ENCODE measurements at places on chromosomes 11 and 22.

GRCh38 chr22:43862074-43862881 is at the start of gene SULT4A1:
Gene SULT4A1, minus strand, starts transcription at chr22:43862513. Its CDS starts 131 bp downstream, at chr22:43862382.
- DNase-seq = no peak

GRCh38 chr11:71153005-71153390 is 99.4 kb downstream of the SHANK2 start:
- DNase-seq = no peak

GRCh38 chr22:27732391-27732790 is 69.2 kb downstream of the MN1 start:
- no peak for DNase-seq

GRCh38 chr22:37148031-37148651 is 1.6 kb downstream of the IL2RB start:
- no peak for DNase-seq

GRCh38 chr22:30224161-30224857 is 22.2 kb downstream of the LIF start:
- DNase-seq = no peak

GRCh38 chr11:112587664-112588063 is 327.0 kb upstream of the PLET1 start:
- no peak for DNase-seq

- peak; percentile 68 for DNase-seq
Measured at GRCh38 chr11:12175694-12176241, 65.4 kb downstream of the MICAL2 start.

DNA sequence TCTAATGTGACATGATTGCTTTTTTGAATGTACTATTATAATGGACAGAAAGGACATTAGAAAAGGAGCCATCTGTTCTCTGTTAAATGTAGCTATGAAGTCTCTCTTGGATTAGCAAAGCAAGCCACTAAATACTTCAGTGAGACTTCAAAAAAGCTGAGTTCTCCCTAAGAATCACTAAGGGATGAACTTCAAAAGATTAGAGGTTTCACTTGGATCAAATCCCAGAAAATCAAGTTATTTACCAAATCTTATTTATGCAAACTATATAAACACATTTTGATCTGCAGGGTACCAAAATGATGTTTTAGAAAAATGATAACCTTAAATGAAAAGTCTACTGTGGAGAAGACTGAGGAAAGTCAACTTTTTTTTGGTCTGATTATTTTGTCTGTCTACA is 82.1 kb upstream of the MTMR2 start:
- no peak for DNase-seq

DNA sequence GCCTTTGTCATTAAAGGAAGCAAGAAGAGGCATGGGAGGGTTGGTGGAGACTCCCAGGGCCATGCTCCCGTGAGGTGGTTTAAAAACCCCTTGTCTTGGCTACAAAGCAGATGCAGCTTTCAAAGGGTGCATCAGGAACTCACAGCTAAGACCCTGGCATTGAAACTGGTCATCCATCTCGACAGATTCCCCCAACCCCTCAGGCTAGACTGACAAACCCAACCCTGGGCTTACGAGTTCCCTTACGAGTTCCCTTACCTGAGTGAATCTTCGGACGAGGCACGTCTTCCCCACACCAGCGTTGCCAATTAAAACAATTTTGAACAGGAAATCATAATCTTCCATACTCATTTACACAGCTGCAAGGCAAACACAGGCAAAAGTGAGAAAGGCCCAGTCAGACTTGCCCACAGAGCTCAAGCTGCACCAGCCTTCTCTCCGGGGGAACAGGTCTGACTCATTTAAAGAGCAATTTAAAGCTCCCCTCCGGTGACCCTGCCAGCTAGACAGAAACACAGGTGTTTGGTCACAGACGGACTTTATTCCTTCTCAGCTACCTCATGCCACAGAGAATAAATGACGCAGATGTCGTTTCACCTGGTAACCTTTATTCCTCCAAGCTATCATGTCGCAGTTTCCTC is 74.6 kb downstream of the RAB30 start:
- DNase-seq = no peak

- DNase-seq = no peak
Measured at GRCh38 chr11:328012-328411, 7.4 kb upstream of the IFITM3 start.

- DNase-seq = no peak
Measured at GRCh38 chr22:41123151-41123550, 30.8 kb downstream of the EP300 start.

- no peak for DNase-seq
Measured at GRCh38 chr11:45725121-45725520, 59.7 kb upstream of the CHST1 start.
